HFFc6 (cell line): ENCODE measurements at places on chromosomes 7 and 10. TPM values are rescaled to one million over a fixed set of nuclear protein-coding genes. Genes with fewer than 3 reads are reported as not detected.

Gene ARHGEF35
- total RNA-seq = not detected in 3 replicates

Gene NACAD
- 5.8 to 10.2 TPM (median 6.7 TPM) in 3 replicates for total RNA-seq

Gene MMP21
- total RNA-seq = not detected in 3 replicates

Gene PDE6C
- total RNA-seq = not detected in 3 replicates

Gene ADCK2
- total RNA-seq = 9.9 to 11.4 TPM (median 10.5 TPM) in 3 replicates

Gene LRRC17
- 4.6 to 46.2 TPM (median 34.6 TPM) in 3 replicates for total RNA-seq

Gene SPAM1
- not detected in 2 replicates for total RNA-seq

Gene ATOH7
- not detected in 3 replicates for total RNA-seq

Gene TRIP6
- total RNA-seq = 128 to 139 TPM (median 130 TPM) in 3 replicates

DNA sequence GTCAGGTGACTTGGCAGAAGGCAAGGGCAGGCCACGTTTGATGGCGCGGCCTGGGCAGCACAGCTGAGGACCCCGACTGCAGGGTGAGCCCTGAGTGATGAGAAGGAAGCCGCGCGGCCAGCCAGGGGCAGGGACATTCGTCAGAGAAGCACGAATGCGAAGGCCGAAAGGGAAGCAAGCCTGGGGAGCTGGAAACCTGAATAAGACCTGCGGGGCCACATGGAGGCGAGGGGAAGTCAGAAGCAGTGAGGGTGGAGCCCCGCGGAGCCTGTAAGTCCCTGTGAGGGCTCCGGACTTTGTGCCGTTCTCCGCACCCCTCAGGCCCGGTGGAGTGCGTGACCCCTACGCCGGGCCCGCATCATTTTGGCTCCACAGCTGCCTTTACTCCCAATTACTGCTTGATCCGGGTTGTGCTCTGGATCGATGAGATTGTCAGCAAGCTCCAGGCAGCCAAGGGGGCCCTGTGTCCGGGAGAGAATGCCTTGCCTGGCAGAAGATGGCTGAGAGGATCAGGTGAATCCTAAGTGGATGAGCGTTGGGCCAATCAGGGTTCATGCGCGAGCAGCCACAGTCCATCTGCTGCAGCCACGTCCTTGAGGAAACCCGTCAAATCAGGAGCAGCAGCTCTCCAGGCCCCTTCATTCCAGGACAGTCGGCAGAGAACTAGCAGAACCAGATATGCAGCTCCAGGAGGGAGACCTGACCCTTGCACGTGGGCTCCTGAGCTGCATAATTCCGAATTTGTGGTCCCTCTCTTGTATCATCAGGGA is 293.3 kb upstream of the SHH start:
- DNase-seq = no peak
- no peaks in the 10 kb centered on the region; the same call in 1 of the 2 replicates for H3K27me3 ChIP-seq
- 0 out of 2 replicates have a peak, but pooled peaks cover 4% of the 10 kb centered on the region for H3K36me3 ChIP-seq
- no peak overlapping the region for H3K4me3 ChIP-seq

DNA sequence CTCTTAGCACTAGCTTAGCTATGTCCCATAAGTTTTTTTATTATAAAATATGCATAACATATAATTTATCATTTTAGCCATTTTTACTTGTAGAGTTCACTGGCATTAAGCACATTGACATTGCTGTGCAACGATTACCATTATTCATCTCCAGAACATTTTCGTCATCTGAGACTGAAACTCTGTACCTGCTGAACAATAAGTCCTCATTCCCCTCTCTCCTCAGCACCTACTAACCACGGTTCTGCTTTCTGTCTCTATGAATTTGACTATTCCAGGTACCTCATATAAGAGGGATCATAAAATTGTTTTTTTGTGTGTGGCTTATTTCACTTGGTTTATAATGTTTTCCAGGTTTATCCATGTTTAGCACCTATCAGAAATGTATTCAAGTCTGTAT is 64.1 kb downstream of the SHOC2 start:
- no peaks in the 10 kb centered on the region for H3K27me3 ChIP-seq
- no peak for DNase-seq
- no peak overlapping the region for H3K4me3 ChIP-seq
- H3K4me1 ChIP-seq = peaks cover 30% of the 10 kb centered on the region
- no peak overlapping the region for H3K27ac ChIP-seq

DNA sequence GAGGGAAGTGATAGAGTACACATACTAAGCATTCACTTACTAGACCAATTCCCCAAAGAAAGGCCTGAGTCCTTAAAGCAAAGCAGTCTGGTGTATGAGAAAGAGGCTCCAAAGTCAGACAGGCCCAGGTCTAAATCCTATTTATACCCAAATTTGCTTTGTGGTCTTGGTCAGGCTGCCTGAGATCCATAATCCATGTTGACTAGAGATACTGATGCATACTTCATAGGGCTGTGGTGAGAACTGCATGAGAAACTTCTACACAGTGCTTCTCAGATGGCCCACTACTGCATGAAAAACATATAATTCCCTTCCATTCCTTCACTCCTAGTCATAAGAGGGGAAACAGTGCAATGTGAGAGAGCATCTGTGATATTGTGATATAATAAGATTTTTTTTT is 81.6 kb upstream of the SP4 start:
- no peaks in the 10 kb centered on the region for H3K36me3 ChIP-seq
- no peak for DNase-seq
- no peaks in the 10 kb centered on the region for H3K4me1 ChIP-seq
- H3K4me3 ChIP-seq = no peak overlapping the region

DNA sequence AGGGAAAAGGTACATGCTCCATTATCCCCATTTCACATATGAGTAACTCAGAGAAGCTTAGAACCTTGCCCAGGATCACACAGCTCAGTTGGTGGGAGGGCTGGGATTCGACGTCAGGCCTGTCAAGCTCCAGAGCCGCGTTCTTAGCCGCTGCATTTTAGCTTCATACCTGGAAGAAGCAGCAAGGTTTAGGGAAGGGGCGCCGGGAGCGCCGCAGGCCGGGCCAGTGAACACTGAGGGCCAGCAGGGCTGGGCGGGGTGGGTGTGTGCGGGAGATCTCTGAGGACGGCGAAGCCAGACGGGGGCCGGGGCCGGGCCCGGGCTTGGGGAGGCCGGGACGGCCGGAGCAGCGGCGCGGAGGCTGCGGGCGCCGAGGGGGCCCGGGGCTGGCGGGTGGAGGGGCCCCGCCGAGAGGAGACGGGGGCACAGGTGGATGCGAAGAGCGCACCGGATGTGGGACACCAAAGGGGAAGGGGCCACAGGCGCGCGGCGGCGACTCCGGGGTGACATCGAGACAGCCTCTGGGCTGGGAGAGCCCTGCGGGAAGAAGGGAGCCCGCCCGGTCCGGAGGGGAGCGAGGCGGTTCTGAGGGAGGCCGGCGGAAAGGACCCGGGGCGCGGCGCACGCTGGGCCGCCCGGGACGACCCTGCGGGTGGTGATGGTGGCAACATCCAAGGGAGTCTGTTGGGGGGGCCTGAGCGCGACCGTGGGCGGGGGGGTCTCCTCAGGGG is 498 bp downstream of the NDST2 start:
- no peak for DNase-seq
- H3K36me3 ChIP-seq = peaks cover 14% of the 10 kb centered on the region
- H3K27me3 ChIP-seq = peaks cover 2% of the 10 kb centered on the region
- H3K4me3 ChIP-seq = peak overlapping the region; percentile 90
- peaks cover 28% of the 10 kb centered on the region for H3K4me1 ChIP-seq

GRCh38 chr7:85055906-85056305 is 130.9 kb downstream of the SEMA3D start:
- no peaks in the 10 kb centered on the region for H3K27me3 ChIP-seq
- no peak for DNase-seq
- H3K4me3 ChIP-seq = no peak overlapping the region
- peaks cover 8% of the 10 kb centered on the region for H3K4me1 ChIP-seq
- H3K27ac ChIP-seq = no peak overlapping the region

DNA sequence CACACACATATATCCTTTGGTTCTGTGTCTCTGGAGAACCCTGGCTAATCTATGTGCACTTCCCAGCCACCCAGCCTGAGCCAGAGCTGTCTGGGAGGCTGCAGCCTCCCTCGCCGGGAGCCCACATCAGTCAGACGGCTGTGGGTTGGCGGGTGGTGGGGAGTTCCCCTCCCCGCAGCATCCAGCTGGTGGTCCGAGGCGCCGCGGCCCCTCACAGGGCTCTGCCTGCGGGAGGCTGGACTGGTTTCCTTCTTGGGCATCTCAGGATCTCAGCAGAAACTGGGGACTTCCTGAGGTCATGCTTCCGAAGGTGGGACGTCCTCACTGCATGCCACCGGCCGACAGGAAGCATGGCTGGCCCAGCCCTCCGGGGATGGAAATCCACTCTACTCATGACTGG is 22.0 kb upstream of the PSMG3 start:
- H3K36me3 ChIP-seq = peaks cover 5% of the 10 kb centered on the region; the same call in 1 of the 2 replicates
- H3K4me1 ChIP-seq = no peaks in the 10 kb centered on the region
- H3K4me3 ChIP-seq = no peak overlapping the region
- H3K27ac ChIP-seq = no peak overlapping the region
- peaks cover 46% of the 10 kb centered on the region for H3K27me3 ChIP-seq

- H3K4me1 ChIP-seq = no peaks in the 10 kb centered on the region
- H3K27me3 ChIP-seq = no peaks in the 10 kb centered on the region; the same call in none of the 2 replicates
- DNase-seq = no peak
Observed at GRCh38 chr10:121373411-121373810, 224.8 kb downstream of the FGFR2 start.

DNA sequence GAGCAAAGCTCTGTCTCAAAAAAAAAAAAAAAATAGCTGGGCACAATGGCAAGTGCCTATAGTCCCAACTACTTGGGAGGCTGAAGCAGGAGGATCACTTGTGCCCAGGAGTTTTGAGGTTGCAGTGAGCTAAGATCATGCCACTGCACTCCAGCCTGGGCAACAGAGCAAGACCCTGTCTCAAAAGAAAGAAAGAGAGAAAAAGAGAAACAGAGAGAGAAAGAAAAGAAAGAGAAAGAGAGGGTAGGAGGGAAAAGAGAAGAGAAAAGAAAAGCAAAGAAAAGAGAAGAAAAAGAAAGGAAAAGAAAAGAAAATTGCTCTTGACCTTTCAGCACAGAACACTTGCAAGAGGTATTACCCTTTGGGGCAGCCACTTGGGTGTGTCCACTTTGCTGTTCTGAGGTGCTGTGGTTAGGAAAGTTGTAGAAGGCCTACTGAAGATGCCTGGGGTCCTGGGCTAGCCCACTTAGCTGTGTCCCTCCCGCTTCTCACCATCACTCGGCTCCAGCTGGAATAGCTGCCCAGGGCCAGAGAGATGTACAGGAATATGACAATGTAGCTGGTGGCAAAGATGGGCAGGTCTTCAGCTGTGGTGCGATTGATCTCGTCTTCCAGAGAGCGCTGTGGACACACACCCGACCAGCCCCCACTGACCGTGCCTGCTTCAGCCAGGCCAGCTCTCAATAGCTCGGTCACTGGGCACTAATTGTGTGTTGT is 5.6 kb downstream of the NPC1L1 start:
- no peak overlapping the region for H3K27ac ChIP-seq
- no peak overlapping the region for H3K4me3 ChIP-seq
- no peak for DNase-seq
- no peaks in the 10 kb centered on the region for H3K36me3 ChIP-seq
- peaks cover 15% of the 10 kb centered on the region for H3K27me3 ChIP-seq

DNA sequence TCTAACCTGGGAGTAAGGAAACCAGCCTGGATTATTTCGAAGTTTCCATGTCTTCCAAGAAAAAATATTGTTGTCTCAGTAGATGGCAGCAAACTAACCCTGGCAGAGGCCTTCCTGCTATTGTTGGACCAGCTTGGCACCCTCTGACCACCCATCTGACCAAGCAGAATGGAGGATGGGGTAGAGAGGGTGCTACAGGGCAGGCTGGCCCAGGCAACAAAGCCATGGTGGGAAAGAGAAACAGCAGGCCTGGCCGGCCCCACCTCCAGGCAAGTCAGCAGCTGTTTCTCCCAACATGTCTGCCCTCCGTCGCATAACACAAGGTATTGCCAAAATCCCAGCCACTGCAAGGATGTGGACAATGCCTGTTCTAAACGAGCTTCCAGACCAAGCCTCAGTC is 95.0 kb downstream of the FAM53B start:
- H3K27ac ChIP-seq = no peak overlapping the region; the same call in 1 of the 2 replicates
- H3K27me3 ChIP-seq = no peaks in the 10 kb centered on the region; the same call in 1 of the 2 replicates
- no peaks in the 10 kb centered on the region for H3K36me3 ChIP-seq
- no peak for DNase-seq
- no peak overlapping the region for H3K4me3 ChIP-seq

DNA sequence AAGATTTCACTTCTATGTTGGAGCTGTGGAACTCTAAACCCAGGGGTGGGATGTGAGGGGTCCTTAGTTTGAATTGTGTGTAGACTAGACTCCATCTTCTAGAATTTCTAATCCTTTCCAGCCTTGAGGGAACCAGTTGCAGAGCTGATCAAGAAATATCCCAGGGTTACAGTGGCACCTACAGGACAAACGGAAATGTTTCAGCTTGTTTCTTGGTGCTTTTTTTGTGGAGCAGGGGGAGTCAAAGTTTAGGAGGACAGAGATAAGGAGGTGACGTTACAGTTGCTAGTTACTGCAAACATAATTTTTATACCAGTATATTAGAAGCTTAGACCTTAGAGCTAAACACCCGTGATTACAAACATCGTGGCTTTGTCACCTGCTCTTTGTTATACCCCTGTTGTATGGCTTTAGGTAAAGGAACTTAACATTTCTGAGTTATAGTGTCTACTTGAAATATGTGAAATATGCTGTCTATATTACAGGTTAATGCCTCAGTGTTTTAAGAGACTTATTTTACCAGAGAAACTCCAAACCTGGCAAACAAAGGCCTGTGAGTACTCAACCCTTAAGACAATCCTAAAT is 84.5 kb upstream of the DYNC1I1 start:
- peak; percentile 41 for DNase-seq
- no peak overlapping the region for H3K27ac ChIP-seq
- H3K27me3 ChIP-seq = peaks cover 5% of the 10 kb centered on the region
- H3K4me3 ChIP-seq = no peak overlapping the region
- H3K4me1 ChIP-seq = peaks cover 10% of the 10 kb centered on the region; the same call in 1 of the 2 replicates

DNA sequence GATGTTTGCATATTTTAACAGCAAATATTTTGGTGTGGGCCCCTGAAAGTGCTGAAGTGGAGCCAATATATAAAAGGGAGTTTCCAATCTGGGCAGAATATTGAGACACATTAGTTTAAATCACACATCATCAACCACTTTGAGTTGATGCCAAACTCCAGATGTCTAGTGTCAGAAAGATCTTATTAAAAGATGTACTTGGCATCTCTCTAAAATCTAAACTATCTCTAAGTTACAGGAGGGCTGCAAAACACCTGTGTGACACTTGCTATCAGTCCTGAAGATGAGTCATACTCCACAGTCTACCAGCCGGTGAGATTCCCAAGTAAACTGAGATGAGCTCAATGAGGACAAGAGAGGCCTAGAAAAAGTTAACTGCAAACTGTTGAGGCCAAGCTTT is 11.4 kb downstream of the JAZF1 start:
- H3K4me1 ChIP-seq = peaks cover 56% of the 10 kb centered on the region
- peak overlapping the region; percentile 63; the same call in 1 of the 2 replicates for H3K27ac ChIP-seq
- DNase-seq = no peak

GRCh38 chr10:77028042-77028441 is 609.6 kb downstream of the KCNMA1 start:
- H3K4me1 ChIP-seq = peaks cover 9% of the 10 kb centered on the region
- no peak for DNase-seq
- H3K27ac ChIP-seq = no peak overlapping the region
- H3K4me3 ChIP-seq = no peak overlapping the region
- H3K27me3 ChIP-seq = no peaks in the 10 kb centered on the region; the same call in 1 of the 2 replicates
